Cortex of kidney (tissue), 1 donor: ENCODE measurements at places on chromosomes 2 and 18.

- no peak for DNase-seq
Measured at GRCh38 chr18:6376433-6377229, 38.1 kb downstream of the L3MBTL4 start.

DNA sequence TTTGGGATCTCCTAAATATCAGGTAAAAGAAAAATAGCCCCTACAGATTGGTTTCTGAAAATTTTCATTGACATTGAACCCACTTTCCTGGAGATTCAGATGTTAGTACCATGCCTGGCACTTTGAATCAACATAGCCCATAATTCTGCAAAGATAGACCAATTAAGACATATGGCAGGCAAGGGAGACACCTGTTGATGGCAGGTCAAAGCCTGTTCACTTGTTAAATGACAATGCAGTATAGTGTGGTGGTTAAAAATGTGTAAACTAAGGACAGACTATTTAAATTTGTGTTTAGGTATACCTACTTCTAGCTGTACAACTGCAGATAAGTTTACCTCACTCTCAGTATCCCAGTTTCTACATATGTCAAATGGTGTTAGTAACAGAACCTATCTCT lies 178.1 kb upstream of the MMADHC start:
- DNase-seq: no peak

GRCh38 chr2:53234548-53234903 lies 533.1 kb upstream of the CHAC2 start:
- no peak for DNase-seq

GRCh38 chr2:62706721-62707521 lies 1.4 kb downstream of the EHBP1 start:
- DNase-seq: no peak

GRCh38 chr18:46939998-46940571 lies 22.7 kb downstream of the KATNAL2 start:
- DNase-seq: no peak

DNA sequence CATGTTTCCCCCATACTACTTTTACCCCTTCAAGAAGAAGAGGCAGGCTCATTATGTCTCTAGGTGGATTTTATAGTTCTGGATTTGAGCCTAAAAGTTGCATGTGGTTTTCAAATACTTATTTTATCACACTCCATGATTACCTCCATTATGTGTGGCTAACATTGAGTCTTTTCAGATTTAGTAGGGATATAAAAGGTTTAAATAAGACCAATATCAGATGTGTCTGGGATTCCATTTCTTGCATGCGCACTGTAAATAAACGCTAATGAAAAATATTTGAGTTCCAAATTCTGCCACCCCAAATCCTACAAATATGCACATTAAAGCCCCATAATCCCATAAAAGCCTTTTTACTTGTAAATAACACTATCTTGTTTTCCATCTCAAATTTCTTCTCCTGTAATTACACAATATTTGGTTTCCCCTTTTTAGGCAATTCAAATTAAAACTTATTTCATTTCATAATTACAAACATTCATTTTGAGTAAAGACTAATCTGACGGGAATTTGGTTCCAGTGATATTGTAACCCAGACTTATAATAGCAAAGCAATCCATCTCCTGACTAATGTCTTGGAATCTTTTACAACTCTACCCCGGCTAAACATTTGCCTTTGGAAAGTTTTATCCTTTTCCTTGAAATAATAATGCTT lies 600.0 kb downstream of the SLC4A3 start:
- DNase-seq: no peak

- DNase-seq: no peak
Measured at GRCh38 chr2:191878548-191879279, 31.8 kb upstream of the CAVIN2 start.

GRCh38 chr2:191995285-191995684 lies 148.4 kb upstream of the CAVIN2 start:
- no peak for DNase-seq

GRCh38 chr2:235669269-235669831 lies 175.5 kb downstream of the AGAP1 start:
- DNase-seq: no peak

DNA sequence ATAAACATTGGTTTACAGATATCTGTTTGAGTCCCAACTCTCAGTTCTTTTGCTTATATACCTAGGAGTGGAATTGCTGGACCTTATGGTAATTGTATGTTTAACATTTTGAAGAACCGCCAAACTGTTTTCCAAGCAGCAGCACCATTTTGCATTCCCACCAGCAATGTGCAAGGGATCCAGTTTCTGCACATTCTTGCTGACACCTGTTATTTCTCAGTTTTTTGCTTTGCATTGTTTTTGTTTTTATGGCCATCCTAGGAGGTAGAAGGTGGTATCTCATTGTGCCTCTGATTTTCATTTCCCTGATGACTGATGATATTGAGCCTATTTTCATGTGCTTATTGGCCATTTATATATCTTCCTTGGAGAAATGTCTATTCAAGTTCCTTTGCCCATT lies 71.2 kb downstream of the MCFD2 start:
- no peak for DNase-seq

- no peak for DNase-seq
Measured at GRCh38 chr2:236985761-236986339, 99.8 kb upstream of the COPS8 start.

DNA sequence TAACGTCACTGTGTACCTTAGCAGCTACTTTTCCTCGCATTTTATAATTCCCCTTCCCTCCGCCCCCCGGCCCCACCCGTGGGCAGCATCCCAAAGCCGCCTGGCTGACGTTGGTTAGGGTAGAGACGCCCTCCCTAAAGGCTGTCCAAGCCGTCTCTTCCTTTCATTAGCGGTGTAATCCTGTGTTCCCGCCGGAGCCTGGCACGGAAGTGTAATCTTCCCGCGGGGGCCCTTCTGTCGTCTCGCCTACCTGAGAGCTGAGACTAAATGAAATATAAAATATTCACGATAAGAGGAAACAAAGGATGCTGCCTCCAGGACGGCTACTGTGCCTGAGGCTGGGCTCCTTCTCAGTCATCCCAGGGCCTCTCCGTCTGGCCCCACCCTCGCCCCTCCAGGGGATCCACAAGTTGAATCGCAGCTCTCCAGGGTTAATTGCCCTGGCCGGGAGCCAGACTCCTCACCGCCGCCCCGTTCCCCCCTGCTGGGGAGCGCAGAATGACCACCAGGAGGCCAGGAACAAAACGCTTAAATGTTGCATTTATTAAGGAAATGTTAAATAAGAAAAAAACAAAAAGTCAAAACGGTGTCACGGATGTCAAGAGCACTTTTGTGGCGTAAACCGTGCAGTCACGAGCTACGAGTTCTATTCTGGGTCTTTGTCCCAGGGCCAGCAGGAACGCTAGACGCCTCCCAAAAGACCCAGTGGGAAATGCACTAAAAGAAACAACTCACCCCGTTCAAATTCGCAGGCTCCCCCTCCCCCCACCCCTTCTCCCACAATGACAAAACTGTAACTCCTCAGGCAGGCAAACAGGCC lies 1.5 kb downstream of the RPRM start:
- DNase-seq: no peak

- DNase-seq: no peak
Measured at GRCh38 chr2:80193566-80193965, 111.0 kb downstream of the LRRTM1 start.

DNA sequence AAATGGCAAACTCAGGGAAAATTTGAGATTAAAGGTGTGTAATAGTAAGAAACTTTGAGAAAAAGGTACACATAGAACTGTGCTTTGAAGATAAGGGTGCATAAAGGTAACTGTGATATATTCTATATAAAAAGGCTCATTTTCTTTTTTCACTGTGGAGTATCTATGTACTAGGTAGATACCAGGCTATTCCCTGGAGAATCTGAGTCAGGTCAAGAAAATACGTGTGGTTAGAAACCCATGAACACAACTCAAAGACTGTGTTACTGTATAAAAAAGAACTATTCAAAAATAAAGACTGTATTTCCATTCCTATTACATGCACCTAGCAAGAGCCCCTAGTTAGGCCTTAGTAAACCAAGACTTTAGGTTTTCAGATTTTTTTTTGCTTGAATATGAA lies 100.1 kb upstream of the GRB14 start:
- DNase-seq: no peak

- DNase-seq: no peak
Measured at GRCh38 chr2:174342686-174343342, 8.1 kb downstream of the SP9 start.

DNA sequence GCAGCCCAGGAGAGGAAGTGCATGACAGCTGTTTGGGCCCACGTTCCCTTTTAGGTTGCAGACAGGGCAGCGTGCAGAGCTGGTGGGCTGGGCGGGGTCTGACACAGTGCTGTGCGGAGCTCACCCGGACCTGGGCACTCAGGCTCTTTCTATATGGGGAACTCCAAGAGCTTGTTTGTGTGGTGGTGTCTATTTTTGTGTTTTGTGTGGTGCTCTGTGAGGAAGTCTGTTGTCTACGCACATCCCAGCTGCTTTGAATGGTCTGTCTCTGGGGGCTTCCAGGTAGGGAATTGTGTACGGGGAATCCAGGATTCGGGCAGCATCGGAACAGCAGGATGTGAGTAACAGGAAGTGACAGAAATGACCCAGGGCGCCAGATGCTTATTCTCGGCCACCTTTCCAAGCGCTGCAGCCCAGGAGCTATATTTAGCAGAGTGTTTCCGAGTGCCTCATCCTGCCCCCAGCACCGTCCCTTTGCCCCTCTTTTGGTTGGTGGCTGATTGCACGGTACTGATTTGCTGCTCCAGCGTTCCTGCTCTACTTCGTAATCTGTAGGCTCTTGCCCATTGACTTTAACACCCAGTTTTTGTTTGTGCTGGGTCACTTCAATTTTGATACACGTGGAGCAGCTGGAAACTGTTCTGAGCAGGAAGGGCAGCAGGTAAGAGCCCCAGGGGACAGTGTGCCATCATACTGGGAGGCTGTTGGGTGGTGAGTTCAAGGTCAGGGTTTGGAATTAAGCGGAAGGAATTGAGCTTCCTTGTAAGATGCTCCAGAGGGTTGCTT lies 64.7 kb downstream of the DGKD start:
- no peak for DNase-seq

DNA sequence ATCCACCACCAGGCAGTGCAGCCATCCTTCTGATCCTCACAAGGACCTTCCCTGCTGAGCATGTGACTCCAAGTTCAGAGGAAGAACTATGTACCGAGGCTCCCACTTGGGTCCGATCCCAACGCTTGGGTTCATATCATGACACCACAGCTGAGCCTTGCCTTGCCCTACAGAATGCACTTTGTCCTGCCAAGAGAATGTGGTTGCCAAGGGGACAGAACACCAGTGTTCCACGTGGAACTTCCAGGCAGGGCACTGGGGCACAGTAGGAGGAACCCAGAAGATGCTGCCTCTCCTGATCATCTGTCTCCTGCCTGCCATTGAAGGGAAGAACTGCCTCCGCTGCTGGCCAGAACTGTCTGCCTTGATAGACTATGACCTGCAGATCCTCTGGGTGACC lies at the start of gene TEX51:
TSS of gene TEX51 (plus strand) at position 255 of the 400 bp plus-strand sequence. CDS start at position 284, 29 bp downstream.
- DNase-seq: no peak
